ENCODE measurements at places on chromosomes 7 and 10.

DNA sequence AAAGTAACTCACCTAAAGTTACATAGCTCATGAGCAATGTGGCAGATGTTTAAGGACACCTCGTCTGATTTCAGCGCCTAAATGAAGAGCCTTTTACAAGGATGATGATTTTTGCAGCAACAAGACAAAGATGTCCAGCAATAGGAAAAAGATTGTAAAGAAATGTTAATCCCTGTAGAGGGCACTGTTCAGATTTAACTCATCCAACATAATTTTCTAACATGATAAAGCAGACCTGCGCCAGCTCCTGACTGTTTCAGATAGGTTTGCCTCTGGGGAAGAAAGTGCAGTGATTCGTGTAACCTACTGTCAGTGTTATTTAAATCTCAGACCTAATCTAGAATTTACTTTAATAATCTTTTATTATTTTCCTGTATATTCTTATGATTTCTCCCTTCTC is 595.2 kb downstream of the AUTS2 start:
- H3K27ac ChIP-seq = no peak overlapping the region
- H3K27me3 ChIP-seq = no peaks in the 10 kb centered on the region
- H3K36me3 ChIP-seq = no peaks in the 10 kb centered on the region

DNA sequence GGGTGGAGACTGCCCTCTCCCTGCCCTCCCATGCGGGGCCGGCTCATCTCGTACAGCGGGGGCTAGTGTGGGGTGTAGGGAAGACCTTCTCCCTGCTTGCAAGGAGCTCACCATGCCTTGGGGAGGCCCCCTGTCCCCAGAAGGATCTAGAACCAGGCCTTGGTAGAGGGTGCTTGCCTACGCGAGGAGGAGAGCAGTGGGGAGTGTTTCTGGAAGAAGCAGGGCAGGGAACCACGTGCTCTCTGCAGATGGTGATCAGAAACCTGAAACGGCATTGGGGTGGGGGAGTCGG is 2.7 kb downstream of the MAFK start:
- 0 out of 2 replicates have a peak, but pooled peaks cover 5% of the 10 kb centered on the region for H3K4me1 ChIP-seq
- H3K36me3 ChIP-seq = no peaks in the 10 kb centered on the region
- no peak overlapping the region for H3K27ac ChIP-seq
- H3K4me3 ChIP-seq = no peak overlapping the region

GRCh38 chr7:73828107-73828803 is 2.5 kb upstream of the CLDN4 start:
- no peak overlapping the region for H3K27ac ChIP-seq
- no peaks in the 10 kb centered on the region for H3K36me3 ChIP-seq
- peaks cover 4% of the 10 kb centered on the region for H3K4me1 ChIP-seq
- no peak overlapping the region for H3K4me3 ChIP-seq
- H3K27me3 ChIP-seq = no peaks in the 10 kb centered on the region

DNA sequence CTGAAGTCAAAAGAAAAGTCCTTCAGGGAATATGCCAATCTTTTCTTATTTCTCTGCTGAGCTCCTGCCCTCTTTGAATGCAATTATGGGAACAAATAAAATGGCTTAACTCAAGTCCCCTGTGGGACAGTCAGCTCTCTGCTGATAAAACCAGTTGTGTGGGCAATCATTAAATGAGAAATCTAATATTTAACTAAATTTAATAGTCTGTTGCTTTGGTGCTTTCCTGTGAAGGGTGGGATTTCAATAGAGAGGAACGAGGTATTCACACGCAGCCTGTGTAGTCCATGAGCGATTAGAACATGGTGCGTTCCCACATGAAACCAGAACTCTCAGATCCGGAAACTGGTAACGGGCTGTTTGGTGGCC is 138.4 kb downstream of the PAXIP1 start:
- no peak for DNase-seq
- no peak overlapping the region for H3K4me3 ChIP-seq
- H3K27ac ChIP-seq = no peak overlapping the region
- peaks cover 20% of the 10 kb centered on the region for H3K27me3 ChIP-seq
- H3K36me3 ChIP-seq = no peaks in the 10 kb centered on the region
- no peaks in the 10 kb centered on the region for H3K4me1 ChIP-seq

GRCh38 chr10:1227510-1228402 is 171.6 kb downstream of the WDR37 start:
- no peaks in the 10 kb centered on the region for H3K27me3 ChIP-seq
- no peak overlapping the region for H3K27ac ChIP-seq
- DNase-seq = no peak
- no peak overlapping the region for H3K4me3 ChIP-seq

- H3K36me3 ChIP-seq = 0 out of 2 replicates have a peak, but pooled peaks cover 4% of the 10 kb centered on the region
- no peak for DNase-seq
- H3K4me1 ChIP-seq = no peaks in the 10 kb centered on the region
- H3K27ac ChIP-seq = no peak overlapping the region
- H3K27me3 ChIP-seq = no peaks in the 10 kb centered on the region
These were observed 6.4 kb downstream of the ANXA7 start for GRCh38 chr10:73407495-73407894.

DNA sequence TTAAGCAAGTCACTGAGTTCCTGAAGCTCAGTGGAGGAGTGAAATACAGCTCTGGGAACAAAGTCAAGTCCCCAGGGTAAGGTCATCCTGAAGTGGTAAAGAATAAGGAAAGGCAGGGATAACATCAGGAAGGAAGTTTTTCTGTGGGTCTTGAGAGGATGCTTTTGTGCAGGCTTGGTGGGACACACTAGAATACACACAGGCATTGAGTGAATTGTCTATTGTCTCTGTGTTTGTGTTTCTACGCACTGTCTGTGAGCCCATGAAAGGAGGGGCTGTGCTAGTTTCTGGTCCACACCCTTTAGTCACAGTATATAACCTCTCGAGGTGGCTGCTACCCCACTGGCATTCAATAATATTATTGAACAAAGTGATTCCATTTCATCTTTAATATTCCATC is 95.8 kb upstream of the ABCB5 start:
- DNase-seq = no peak
- no peaks in the 10 kb centered on the region for H3K36me3 ChIP-seq
- no peak overlapping the region for H3K27ac ChIP-seq
- H3K4me1 ChIP-seq = no peaks in the 10 kb centered on the region

DNA sequence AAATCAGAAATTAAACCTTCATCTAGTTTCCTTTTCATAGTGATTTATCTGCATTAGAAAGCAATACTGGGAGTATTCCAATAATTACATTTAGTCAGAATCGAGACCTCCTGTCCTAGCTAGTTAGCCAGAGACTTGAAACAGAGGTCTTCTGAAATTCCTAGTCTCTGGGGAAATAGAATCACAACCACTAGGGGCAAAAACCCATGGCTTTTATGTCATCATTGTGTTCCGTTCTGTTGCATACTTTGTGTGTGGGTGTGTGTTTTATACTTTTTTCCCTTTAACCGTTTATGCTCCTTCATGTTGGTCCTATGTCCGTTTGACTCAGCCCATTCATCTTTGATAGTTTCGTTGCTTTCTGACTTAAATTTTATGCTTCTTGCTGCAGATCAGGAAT is 79.8 kb downstream of the RALA start:
- H3K27ac ChIP-seq = no peak overlapping the region
- no peak for DNase-seq
- no peak overlapping the region for H3K4me3 ChIP-seq
- no peaks in the 10 kb centered on the region for H3K27me3 ChIP-seq

- H3K27me3 ChIP-seq = no peaks in the 10 kb centered on the region
- DNase-seq = no peak
- no peak overlapping the region for H3K27ac ChIP-seq
These were observed 80.5 kb upstream of the TMEM106B start for GRCh38 chr7:12130609-12131008.

- H3K4me3 ChIP-seq = no peak overlapping the region
- H3K36me3 ChIP-seq = no peaks in the 10 kb centered on the region
- no peak for DNase-seq
- no peaks in the 10 kb centered on the region for H3K27me3 ChIP-seq
These were observed 534.7 kb downstream of the NRG3 start for GRCh38 chr10:82409671-82410070.

DNA sequence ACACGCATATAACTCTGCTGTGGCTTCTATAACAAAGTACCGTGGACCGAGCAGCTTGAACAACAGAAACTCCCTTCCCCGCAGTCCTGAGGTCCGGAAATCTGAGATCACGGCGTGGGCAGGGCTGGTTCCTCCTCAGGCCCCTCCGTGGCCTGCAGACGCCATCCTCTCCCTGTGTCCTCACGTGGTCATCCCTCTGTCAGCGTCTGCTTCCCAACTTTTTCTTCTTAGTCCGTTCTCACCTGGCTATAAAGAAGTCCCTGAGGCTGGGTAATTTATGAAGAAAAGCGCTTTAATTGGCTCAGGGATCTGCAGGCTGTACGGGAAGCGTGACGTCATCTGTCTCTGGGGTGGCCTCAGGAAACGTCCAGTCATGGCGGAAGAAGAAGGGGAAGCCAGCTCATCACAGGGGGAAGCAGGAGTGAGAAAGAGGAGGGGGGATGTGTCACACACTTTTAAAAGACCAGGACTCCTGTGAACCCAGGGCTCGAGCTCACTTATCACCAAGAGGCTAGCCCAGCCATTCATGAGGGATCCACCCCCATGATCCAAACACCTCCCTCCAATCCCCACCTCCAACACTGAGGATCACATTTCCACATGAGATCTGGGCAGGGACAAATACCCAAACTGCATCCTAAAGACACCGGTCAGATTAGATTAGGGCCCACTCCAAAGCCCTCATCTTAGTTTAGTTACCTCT is 91.2 kb upstream of the INSIG1 start:
- peak overlapping the region; percentile 88 for H3K27ac ChIP-seq
- H3K36me3 ChIP-seq = no peaks in the 10 kb centered on the region
- no peaks in the 10 kb centered on the region for H3K27me3 ChIP-seq
- H3K4me1 ChIP-seq = peaks cover 7% of the 10 kb centered on the region
- H3K4me3 ChIP-seq = peak overlapping the region; percentile 44
- peak; percentile 52 for DNase-seq

DNA sequence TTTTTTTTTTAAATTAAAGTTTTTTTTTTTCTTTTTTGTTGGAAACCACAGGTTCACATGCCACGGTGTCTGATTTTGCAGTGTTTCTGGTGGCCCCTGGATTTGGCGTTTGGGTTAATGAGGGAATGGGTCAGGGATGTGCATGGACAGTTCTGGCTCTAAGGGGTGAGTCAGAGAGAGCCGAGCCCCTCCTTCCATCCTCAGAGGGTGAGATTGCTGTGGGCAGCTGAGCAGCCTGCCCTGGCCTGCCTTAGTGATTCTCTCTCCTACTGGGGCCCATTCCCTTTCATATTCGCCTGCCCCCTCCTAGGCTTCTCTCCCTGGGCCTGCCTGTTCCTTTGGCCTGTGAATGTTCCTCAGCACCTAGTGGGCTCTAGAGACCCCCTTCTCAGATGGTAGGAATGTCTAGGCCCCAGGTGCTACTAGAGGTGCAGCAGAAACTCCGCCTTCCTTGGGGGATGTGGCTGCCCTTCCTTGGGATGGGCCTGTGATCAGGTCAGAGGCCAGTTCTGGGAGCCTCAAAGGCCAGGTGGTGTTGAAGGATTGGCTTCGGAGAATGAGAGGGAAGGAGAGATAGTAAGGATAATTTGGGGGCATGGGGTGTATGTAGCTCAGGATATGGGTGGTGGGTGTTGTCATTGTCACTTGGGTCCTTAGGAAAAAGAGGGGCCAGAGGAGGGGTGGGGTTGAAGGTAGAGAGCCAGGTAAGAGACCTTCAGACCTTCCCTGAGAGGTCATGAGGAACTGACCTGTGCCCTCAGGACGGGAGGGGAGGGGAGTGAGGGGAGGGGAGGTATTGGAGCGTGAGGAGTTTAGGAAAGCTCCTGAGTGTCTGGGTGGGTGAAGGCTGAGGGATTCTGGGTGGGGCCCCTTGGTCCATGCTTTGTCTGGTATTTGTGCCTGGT is 19.8 kb downstream of the TSPAN14 start:
- H3K4me3 ChIP-seq = no peak overlapping the region
- no peak overlapping the region for H3K27ac ChIP-seq
- no peaks in the 10 kb centered on the region for H3K4me1 ChIP-seq
- no peaks in the 10 kb centered on the region for H3K27me3 ChIP-seq

GRCh38 chr10:88073682-88074081 is 210.3 kb downstream of the PTEN start:
- H3K27ac ChIP-seq = no peak overlapping the region
- H3K4me1 ChIP-seq = peaks cover 8% of the 10 kb centered on the region
- no peaks in the 10 kb centered on the region for H3K27me3 ChIP-seq
- no peaks in the 10 kb centered on the region for H3K36me3 ChIP-seq
- no peak for DNase-seq

GRCh38 chr7:138138244-138138643 is 62.0 kb downstream of the AKR1D1 start:
- H3K27ac ChIP-seq = no peak overlapping the region
- no peaks in the 10 kb centered on the region for H3K27me3 ChIP-seq
- no peaks in the 10 kb centered on the region for H3K36me3 ChIP-seq

DNA sequence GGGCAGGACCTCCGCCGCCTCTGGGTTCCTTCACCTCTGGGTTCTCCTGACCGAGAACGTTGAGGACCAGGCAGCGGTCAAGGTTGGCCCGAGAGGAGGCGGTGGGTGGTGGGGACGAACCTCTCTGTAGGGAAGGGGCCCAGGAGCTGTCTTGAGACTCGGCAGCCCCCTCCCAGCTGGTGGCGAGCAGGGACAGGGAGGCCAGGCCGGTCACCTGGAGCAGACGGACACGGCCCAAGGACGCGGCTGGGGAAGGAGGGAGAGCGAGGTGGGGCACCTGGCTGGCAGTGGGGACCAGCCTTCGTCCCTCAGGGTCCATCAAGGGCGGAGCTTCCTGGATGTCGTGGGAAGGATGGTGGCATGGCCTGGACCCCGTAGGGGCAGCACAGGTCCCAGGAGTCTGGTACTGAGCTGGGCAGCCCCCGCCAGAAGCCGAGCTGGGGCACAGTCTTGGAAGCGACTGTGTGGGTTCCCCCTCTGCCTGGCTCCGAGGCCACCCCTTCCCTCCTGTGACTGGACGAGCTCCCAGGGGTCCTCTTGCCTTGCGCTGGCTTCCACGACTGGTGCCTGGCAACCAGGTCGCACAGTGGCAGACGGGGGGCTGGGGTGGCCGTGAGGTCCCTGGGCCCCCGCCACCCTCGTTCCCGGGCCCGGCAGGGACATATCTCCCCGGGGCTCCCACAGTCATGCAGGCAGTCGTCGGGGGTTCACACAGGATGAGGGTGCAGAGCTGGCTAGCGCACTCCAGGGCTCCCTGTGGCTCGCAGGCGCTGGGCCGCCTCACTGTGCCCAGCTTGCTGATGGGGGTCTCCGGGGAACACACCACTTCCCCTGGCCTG is 89.9 kb downstream of the DNAJB6 start:
- no peaks in the 10 kb centered on the region for H3K36me3 ChIP-seq
- H3K4me1 ChIP-seq = no peaks in the 10 kb centered on the region
- H3K27ac ChIP-seq = no peak overlapping the region
- peaks cover 82% of the 10 kb centered on the region for H3K27me3 ChIP-seq
- DNase-seq = no peak
- H3K4me3 ChIP-seq = no peak overlapping the region

GRCh38 chr7:92485267-92485892 is 7.6 kb upstream of the ERVW-1 start:
- no peak for DNase-seq
- no peak overlapping the region for H3K27ac ChIP-seq
- H3K27me3 ChIP-seq = no peaks in the 10 kb centered on the region
- no peaks in the 10 kb centered on the region for H3K36me3 ChIP-seq
- H3K4me1 ChIP-seq = no peaks in the 10 kb centered on the region
- H3K4me3 ChIP-seq = no peak overlapping the region

- H3K27ac ChIP-seq = no peak overlapping the region
- H3K4me3 ChIP-seq = no peak overlapping the region
- no peak for DNase-seq
- H3K27me3 ChIP-seq = no peaks in the 10 kb centered on the region
- no peaks in the 10 kb centered on the region for H3K4me1 ChIP-seq
- no peaks in the 10 kb centered on the region for H3K36me3 ChIP-seq
These were observed 35.0 kb downstream of the ADCY1 start for GRCh38 chr7:45609180-45609579.

- DNase-seq = no peak
- no peak overlapping the region for H3K4me3 ChIP-seq
- H3K27ac ChIP-seq = no peak overlapping the region
These were observed 132.3 kb downstream of the DPY19L1 start for GRCh38 chr7:34904987-34905386.
